SJSA1 (cell line): ENCODE measurements at places on chromosomes 16 and 17. TPM values are rescaled to one million over a fixed set of nuclear protein-coding genes. Genes with fewer than 3 reads are reported as not detected.

AATK gene
- 0.18 TPM in 1 of 2 replicates, not detected in the other for total RNA-seq

HOXB8 gene
- not detected in 2 replicates for total RNA-seq

MPO gene
- not detected in 2 replicates for total RNA-seq

FOXC2 gene
- 3.9 and 5.5 TPM in 2 replicates for total RNA-seq

KRTAP4-4 gene
- total RNA-seq = not detected in 2 replicates

MMP15 gene
- 1.2 and 1.9 TPM in 2 replicates for total RNA-seq

GDPD1 gene
- 0.78 and 1.2 TPM in 2 replicates for total RNA-seq

GALNS gene
- 13.9 and 15.3 TPM in 2 replicates for total RNA-seq

LPCAT2 gene
- 0.47 TPM in 1 of 2 replicates, not detected in the other for total RNA-seq

SETD6 gene
- 1.1 and 1.8 TPM in 2 replicates for total RNA-seq

SLC47A1 gene
- total RNA-seq = not detected in 2 replicates

DNAI2 gene
- total RNA-seq = not detected in 2 replicates

TBC1D3D gene
- total RNA-seq = 1.8 TPM in 1 of 2 replicates, not detected in the other

LGALS9 gene
- 0.50 TPM in 1 of 2 replicates, not detected in the other for total RNA-seq

KLHL36 gene
- 33.3 and 45.8 TPM in 2 replicates for total RNA-seq

SLC13A2 gene
- not detected in 2 replicates for total RNA-seq
